NCI-H2171 treated with DMSO at 0.1 percent for 48 hours (cell line): ENCODE measurements at places on chromosomes 2 and 18.

DNA sequence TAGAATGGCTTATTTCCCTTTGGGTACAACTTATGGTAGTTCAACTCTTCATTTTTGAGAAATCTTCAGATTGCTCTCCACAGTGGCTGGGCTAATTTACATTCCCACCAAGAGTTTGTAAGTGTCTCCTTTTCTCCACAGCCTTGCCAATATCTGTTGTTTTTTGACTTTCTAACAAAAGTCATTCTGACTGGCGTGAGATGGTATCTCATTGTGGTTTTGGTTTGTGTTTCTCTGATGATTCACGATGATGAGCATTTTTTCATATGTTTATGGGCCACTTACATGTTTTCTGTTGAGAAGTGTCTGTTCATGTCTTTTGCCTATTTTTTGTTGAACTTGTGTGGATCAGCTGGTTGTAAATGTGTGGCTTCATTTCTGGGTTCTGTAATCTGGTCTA, 871.0 kb downstream of the EPHA4 start:
- no peak for DNase-seq

GRCh38 chr2:236614551-236614950, 44.9 kb downstream of the ACKR3 start:
- peak; percentile 91 for DNase-seq

GRCh38 chr2:85605406-85606115, 3.1 kb upstream of the TMEM150A start:
- no peak for DNase-seq

DNA sequence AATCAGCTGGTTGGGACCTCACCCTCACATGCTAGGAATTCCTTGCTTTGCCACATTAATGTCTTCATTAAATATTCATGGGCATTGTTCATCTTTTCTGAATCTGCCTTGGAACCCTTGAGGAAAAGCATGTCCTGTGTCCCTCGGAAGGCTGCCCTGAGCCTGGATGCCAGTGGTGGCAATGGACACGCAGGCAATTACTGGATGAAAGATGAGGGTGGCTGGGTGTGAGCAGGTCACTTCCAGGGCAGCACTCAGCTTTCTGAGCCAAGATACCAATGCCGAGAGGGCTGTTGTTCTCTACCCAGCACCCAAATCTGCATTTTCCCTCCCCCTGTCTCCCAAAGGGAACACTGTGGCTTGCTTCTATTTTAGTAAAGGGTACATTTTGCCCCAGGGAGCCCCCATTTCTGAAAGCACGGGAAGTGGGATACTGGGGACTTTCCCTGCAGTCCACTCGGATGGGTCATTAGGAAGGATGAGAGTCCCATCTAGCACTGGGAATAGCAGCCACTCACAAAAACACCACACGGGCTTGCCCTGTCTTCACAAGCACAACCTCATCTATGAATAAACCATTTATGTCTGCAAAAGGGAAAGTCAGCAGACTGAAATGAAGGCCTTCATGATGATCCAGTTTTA, 234.8 kb downstream of the SOX11 start:
- DNase-seq, result no peak

- DNase-seq, result no peak
Measured at GRCh38 chr18:12844391-12844790, 39.6 kb downstream of the PTPN2 start.

GRCh38 chr2:118077636-118078247, 10.5 kb upstream of the INSIG2 start:
- no peak for DNase-seq

- no peak for DNase-seq
Measured at GRCh38 chr2:102950371-102950946, 188.6 kb downstream of the TMEM182 start.

DNA sequence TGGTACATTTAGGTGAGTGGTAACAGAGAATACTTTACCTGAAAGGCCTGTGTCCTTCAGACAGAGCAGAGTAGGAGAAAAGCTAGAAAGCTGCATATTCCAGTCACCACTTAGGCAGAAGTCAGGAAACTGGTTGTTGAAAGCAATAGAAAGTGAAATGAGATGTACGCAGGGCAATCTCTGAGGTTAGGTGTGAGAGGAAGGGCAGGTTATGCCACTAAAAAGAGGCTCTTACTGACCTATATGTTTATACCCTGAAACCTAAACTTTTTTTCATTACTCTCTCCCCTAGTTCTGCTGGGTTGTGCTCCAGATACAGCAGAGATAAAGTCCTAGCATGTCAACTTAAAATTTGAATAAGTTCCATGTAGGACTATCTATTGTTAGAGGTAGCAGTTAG, 93.5 kb downstream of the COX7A2L start:
- no peak for DNase-seq

DNA sequence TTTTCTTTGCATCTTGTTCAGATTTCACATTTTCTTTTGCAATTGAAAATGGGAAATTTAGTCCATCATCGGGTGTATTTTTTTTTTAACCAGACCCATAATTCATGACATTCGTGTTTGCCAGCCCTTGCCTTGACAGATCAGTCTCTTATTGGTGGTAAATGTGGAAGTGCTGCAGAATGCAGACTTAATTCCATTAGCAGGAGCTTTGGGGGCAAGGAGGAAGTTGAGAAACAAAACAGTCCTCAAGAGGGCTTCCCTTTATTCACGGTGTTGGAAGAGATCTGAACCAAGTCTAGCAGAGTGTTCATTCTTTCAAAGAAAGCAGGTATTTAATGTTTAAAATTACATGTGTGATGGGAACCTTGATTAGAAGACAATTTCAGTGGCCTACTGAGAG, 16.6 kb upstream of the RPE start:
- no peak for DNase-seq

- DNase-seq, result no peak
Measured at GRCh38 chr18:9951022-9951859, 37.4 kb downstream of the VAPA start.

DNA sequence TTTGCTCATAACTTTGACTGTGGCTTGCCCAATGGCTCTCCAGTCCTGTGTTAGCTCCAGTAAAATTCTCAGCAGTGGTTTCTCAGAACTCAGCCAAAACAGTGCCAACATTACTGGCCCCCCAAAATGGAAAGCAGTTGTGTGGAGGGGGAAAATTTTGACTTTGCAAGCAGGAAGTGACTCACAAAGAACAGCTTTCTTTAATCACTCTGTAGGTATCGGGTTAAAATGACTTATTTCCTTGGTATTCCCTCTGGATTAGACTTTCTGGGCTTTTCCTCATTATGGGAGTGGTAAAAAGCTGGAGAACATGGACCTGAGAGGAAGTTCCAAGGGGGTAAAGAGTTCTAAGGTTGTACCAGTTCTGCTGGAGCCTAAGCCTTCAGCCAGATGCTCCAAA, 175.7 kb upstream of the RND3 start:
- no peak for DNase-seq

- no peak for DNase-seq
Measured at GRCh38 chr18:40849886-40850285, 1105.1 kb upstream of the PIK3C3 start.

DNA sequence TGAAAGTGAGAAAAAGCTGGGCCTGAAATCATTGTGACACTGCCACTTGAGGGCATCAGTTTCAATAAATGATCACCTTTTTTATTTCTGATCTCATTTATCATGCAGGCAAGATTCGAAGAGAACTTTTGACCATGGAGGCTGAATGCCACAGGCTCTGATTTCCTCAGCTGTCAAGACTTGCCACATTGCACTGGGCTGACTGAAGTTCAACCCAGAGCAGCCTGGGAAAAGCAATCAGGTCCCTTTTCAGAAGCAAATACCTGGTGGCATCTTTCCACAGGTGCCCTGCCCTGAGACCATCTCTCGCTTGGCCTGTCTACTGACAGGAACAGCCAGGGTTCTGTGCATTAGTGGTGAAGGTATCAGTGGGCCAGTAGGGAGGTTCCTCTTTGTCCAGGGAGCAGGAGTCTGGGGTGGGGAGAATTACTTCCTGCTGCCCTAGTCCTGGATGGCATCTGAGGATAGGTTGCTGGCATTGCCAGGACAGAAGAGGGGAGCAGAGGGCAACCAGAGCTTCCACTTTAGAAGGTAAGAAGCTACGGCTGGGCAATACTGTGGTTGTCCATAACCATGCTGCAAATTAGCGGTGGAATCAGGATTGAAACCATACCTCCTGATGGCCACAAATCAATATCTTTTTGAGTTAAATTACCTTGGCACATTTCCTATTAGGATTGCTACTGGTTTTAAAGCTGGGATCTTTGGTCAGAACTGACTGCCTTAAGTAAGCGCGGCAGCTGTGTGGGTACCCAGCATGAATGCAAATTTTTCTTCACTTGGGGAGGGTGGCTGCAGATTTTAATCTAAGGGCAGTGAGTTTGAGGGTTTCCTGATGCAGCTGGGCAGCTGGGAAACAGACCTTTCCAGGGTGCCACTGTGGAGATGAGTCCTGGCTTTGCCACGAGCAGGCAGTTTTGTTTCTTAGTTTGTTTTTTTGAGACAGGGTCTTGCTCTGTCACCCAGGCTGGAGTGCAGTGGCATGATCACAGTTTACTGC, 394.5 kb downstream of the ALK start:
- no peak for DNase-seq

DNA sequence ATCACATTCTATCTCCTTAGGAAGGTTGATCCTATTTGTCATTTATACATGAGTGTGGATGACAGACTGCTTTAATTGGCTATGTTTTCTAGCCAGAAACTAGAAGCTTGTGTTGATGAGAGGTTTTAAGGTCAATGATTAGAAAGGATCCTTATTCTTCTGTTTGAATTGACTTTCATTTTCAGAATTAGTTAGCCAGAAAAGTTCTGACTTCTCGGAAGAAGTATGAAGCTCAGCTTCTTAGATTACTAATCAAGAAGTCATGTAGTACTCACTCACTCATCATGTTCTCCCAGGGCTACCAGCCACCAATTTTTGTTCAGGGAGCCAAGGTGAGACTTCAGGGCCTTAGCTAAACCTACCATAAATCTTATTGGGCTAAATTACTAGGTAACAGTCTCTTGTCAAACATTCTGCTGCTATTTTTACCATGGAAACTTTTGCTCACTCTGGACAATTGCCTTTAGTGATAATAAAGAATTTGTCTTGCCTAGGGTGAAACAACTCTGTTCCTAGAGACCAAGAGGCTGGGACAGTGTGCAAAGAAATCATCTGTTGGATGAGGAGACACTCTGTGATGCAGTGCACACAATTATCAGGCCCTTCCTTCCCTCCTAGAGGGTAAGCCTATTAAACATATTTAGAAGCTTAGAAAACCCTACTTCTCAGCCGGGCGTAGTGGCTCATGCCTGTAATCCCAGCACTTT, 111.6 kb upstream of the DNMT3A start:
- DNase-seq, result no peak

GRCh38 chr2:70851704-70852103, 16.1 kb upstream of the CD207 start:
- DNase-seq, result no peak

- DNase-seq, result peak; percentile 62
Measured at GRCh38 chr2:233413559-233414272, 59.4 kb downstream of the DGKD start.

GRCh38 chr2:65934992-65935629, 499.8 kb upstream of the MEIS1 start:
- no peak for DNase-seq

GRCh38 chr18:58566556-58567292, 62.2 kb downstream of the ALPK2 start:
- no peak for DNase-seq
